AG04450 (cell line): ENCODE measurements at places on chromosomes 11 and 22.

DNA sequence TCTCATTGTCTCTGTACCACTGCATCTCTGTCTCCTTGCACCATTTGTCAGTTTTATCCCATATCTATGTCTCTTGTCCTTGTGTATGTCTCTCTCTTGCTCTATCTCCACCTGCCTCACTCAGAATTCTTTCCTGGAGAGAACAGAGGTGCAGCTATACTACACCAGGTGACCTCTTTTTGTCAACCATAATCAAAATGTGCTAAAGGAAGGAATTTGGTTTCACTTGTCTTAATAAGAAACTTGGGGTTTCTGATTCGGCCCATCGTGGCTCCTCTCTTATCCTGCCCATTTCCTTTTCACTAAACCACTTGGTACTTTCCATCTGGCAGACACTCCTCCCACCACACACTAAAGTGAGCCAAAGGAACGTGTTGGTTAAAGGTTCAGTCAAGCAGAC is 2.0 kb upstream of the C11orf42 start:
- DNase-seq = no peak

GRCh38 chr22:50674606-50675552 is 2.3 kb downstream of the SHANK3 start:
- DNase-seq = no peak

DNA sequence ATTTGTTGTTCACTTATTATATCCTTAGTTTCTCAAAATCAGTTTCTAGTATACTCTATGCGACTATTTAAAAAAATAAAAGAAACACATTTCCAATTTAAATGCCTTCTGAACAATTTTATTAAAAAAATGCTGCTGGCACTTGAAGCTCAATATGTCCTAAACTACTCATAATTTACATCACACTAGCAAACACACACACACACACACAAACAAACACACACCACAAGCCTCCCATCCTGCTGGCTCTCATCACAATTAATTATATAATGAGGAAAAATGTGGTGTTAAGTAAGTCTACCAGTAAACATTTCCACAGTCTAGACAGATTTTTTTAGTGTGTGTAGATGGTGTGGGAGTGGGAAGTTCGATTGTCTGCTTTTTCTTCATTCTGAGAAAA is 350.3 kb downstream of the AASDHPPT start:
- no peak for DNase-seq

DNA sequence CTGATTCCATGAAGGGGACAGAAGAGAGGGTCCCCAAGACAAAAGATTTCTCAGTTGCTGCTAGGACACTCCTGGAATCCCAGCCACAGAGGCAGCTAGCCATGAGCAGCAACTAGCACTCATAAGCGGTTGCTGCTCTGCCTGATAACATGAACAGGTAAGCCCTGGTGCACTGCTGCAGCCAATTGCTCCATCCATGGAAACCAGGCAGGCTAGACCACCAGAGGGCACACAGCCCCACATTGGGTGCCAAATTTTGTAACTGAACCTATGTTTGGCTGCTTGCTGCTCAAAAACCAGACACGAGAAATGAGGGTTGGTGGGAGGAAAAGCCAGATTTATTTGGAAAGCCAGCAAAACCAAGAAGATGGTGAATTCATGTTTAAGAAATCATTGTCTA is 21.9 kb upstream of the QSER1 start:
- DNase-seq = no peak

DNA sequence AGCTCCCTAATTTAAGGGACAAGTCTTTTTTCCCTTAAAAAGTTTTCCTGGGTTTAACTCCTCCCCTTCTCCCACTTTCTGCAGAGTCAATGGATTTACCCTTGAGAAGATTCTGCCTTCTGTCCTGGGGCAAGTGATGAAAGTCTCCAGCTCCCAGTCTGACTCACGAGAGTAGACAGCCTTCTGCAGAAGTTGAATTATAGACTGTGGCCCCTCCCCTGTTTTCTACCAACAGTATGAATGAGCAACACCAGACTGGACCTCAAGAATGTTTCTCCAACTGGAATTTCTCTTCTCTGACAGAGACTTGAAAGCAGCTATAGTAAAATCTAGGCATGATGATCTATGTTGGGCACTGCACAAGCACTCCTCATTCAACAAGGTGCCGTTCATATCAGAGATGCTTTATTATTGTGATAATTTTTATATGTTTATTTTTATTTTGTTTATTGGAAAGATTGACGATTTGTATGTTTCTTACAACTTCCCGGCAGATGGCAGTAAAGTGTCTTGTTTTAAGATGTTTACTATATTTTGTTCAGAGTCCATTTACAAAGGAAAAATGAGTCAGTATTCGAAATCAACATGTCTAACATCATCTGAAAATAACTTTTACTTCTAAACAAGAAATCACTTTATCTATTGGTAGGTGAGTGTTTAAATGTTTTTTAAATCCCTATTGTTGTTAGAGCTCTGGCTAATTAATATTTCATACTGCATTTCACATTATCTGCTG is 56.6 kb downstream of the LMO2 start:
- DNase-seq = peak; percentile 13

DNA sequence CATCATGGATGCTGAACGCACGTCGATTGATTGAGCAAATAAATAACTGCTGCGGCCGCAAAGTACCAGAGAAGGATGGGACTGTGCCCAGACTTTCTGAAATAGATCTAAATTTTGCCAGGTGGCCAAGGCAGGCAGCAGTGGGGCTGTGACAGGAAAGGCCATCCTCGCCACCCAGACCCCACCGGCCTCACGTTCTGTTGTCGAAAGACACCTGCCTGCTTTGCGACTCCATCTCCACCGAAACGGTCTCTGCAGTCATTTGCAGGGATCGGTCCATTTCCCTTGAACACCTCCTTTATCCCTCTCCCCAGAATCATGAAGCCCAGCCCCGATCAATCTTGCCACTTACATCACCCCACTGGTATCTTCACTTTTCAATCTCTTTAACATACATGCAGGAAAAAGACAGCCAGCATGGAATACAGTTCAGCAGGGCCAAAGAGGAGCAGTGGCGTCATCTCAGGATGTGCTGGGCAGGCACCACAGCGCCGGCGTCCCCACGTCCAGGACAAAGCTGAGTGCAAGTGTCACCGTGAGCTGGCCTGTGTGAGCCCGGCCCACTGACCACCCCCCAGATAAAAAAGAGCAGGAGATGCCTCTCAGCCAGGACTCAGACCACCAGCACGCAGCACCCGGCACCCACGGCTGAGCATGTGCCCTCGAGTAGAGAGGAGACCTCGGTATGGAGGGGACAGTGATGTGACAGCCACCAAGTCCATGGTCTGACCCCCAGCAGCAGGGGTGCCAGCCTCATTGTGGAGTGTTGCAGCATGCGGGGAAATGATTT is 610.3 kb downstream of the TBC1D22A start:
- no peak for DNase-seq

GRCh38 chr11:75342966-75343870 is 8.2 kb downstream of the ARRB1 start:
- no peak for DNase-seq

- DNase-seq = no peak
Observed at GRCh38 chr11:11618973-11619435, 2.8 kb downstream of the GALNT18 start.

- DNase-seq = no peak
Observed at GRCh38 chr11:67776852-67777520, 102.6 kb upstream of the ALDH3B2 start.

GRCh38 chr11:33722590-33723234 is 13.5 kb downstream of the CD59 start:
- DNase-seq = no peak

GRCh38 chr22:27105142-27106025 is 448.0 kb downstream of the MIAT start:
- DNase-seq = no peak

- DNase-seq = no peak
Observed at GRCh38 chr11:121311373-121311772, 18.8 kb downstream of the SC5D start.

DNA sequence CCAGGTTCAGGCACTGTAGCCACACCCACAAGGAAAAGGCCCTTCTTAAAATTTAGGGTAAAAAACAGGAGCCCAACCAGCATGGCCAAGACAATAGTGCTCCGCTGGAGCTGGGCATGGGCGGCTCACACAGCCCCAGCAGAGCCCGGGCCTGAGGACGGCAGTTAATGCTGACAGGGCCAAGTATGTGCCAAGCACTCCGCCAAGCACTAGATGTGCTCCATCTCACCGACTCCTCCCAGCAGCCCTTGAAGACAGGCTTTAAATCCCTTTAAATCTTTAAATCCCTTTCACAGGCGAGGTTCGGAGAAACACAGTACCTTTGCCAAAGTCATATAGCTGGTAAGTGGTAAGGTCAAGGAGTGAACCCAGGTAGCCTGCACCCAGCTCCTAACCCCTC is 4.8 kb downstream of the ARFGAP2 start:
- no peak for DNase-seq

DNA sequence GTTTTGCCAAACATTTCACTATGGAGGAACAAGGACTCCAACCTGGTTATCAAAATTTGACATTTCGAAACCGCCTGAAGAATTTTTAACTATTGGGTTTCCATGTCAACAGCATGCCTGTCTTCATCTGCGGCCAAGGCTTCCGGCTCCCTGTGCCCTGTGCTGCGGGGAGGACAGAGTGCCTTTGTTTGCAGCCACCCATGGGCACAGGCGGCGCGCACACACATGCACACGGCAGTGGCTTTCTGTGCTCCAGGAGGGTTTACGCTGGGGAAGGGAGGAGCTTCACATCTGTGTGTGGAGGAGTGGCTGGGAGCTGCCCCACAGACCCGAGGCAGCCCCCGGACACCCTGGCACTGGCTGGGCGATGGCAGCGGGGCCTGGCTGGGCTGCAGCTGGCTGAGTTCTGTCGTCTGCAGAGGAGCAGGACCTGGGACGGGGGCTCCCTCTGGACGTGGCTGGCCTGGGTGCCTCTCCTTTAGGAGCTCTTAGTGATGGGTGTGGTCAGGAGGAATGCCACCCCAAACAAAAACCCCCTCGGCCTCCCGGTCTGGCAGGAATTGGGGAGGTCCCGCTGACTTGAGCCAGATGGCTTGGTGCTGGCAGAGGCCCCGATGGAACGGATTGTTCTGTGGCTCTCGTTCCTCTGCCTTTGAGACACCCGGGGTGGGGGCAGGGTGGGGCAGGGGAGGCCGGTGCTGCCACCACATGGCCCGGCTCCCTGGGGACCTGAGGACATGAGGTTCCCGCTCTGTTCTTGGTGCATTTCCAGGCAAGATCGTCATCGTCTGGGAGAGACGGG is 1290.9 kb downstream of the BRD1 start:
- no peak for DNase-seq

- DNase-seq = no peak
Observed at GRCh38 chr22:24875862-24876506, 70.0 kb downstream of the SGSM1 start.

DNA sequence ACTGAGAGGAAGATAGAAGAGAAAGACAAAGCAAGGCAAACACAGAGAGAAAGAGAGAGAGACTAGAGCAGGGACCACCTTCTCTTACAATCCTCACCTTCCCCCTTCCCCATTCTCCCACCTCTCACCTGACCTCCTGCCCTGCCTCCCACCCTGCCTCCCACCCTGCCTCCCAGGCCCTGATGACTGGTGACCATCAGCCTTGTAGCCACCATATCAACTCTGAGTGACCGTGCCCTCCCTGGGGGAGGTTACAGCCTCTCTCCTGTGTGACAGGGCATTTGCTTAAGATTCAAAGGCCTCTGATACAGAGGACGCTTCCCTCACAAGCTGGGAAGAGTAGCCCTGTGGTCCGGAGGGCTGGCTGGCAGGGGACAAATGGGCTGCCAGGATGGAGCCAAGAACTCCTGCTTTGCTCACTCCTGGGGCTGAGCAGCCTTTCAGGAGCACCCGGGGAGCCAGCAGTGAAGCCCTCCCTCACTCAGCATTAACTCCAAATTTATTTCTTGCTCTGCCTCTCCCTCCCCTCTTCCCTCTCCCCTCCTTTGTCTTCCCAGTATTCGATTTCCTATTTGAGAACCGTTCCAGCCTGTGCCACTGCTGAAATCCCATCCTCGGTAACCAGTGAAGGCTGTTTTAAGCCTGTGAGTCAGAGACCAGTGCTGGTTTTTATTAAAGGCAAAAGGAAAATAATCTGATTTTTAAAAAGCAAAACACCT is 125.2 kb upstream of the SYT13 start:
- no peak for DNase-seq

DNA sequence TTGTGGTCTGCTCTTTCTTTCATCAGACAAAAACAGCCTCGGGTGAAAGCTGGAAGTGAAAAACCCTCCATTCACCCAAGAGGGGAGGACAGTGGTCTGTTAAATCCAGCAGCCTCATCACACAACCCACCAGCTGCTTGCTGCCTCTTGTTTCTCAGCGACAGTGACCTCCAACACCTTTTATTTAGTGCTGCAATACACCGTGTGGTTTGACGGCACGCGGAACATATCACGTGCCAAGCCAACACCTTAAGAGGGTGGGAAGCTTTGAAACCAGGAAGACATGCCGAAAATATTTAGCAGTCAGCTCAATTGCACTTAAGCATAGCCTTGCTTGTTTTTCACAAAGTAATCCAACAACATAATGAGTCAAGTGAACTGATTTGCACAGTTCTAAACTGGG is 39.8 kb upstream of the POGLUT3 start:
- no peak for DNase-seq

DNA sequence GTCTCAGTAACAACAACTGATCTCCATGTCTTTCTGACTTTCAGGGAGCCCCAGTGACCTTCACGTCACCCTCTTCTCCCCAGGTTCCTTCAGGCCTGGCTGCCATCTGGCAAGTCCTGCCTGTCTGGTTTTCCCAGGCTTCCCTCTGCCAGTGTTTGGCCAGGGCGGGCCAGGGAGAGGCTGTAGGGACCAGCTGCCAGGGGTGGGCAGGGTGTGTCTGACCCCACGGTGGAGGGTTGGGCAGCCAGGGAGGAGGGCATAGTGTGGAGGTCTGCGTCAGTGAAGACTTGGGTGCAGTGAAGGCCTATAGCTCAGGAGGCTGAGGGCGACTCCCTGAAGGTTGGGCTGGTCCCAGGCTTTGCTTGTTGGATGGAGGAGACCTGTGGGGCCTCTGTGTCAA is 11.9 kb upstream of the MRGPRX2 start:
- DNase-seq = no peak

DNA sequence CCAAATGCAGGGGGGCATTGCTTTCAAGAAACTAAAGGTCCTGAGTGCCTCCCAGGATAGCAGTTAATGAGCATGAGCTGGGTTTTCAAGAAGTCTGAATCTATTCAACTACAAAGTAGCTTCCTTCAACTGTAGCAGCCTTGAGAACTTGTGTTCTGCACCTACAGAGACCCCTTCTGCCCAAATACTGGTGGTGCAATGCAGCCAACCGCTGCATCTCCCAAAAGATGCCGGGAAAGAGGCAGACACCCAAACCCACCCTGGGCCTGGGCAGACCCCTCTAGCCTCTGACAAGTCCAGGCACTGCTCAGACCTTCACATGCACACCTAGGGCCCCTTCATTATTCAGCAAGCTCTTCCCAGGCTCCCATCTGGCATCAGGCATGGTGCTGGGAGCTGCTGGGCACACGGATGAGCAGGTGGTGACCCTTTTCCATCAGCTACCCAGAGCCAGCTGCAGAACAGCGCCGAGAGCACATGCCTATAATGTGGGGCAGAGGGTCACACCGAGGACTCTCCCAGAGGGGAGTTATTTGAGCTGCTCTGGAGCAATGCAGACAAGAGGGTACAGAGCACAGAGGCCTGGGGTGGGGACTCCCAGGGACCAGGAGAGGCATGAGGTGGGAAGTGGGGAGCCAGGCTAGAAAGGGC is 44.9 kb upstream of the ETS1 start:
- DNase-seq = peak; percentile 45
